SK-N-SH treated with all-trans-retinoic acid at 6 μM for 48 hours (cell line): ENCODE measurements at places on chromosomes 1 and 21.
A peak's percentile ranks its signal among the peaks of the same experiment; 100 is the strongest.

- no peak for ATAC-seq
These were observed 39.5 kb upstream of the STMN1 start for GRCh38 chr1:25945761-25946160.

DNA sequence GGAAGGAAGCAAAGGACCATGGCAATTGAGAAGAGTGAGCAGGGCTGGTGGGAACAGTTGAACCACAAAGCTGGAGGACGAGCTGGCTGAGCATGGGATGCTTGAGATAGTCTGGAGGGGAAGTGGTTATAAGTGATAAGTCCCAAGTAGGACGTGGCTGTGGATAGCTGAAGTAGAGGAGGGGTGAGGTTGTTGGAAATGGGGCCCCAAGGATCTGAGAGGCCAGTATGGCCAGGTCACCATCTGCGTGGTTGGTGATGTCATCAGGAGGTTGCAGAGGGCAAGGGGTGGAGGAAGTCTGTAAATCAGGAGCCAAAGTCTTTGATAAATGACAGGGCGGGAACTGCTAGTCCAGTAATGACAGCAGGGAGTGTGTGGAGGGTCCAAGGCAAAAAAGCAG lies 11.0 kb upstream of the REN start:
- ATAC-seq: no peak

DNA sequence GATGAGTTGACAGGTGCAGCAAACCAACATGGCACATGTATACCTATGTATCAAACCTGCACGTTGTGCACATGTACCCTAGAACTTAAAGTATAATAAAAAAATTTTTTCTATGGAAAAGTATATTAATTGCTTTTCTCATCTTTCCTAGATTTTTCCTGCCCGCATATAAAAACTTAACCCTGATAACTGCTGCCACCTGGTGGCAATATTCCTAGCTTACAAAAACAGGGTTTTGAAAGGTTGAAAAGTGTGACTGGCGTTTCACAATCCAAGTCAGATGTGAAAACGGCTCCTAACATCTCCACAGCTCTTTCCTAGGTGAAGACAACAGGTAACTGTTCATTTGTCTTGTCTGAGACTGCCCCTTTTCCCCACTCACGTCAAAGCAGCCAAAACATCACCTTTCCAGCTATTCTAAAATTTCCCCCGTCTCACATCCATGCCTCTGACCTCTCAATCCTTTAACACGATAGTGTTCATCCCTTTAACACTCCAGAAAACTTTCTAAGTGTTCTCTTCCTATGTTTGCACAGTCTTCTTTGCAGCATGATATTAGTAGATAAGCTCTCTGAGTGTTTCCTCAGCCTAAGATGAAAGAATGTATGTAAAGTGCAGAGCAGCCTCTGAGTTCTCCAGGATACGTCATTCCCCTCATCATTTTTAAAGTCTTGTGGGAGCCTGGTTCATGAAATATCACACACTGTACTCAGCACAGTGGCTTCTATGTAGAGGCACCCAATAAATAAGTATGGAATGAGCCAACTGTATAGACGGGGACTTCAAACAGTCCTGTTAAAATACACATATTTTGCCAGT lies 27.5 kb downstream of the OVGP1 start:
- peak; percentile 57; the same call in 2 of the 3 replicates for ATAC-seq

- ATAC-seq: no peak
These were observed 14.3 kb downstream of the PDZK1 start for GRCh38 chr1:145692785-145693443.

GRCh38 chr1:203085528-203086406 lies at the start of gene MYOG:
MYOG (minus strand) TSS chr1:203086012; CDS start chr1:203085961, 51 bp downstream.
- ATAC-seq: no peak
